Astrocyte (in vitro differentiated cells and primary cell): ENCODE measurements at places on chromosomes 11 and 22. TPM values are rescaled to one million over a fixed set of nuclear protein-coding genes. Genes with fewer than 3 reads are reported as not detected.

DNA sequence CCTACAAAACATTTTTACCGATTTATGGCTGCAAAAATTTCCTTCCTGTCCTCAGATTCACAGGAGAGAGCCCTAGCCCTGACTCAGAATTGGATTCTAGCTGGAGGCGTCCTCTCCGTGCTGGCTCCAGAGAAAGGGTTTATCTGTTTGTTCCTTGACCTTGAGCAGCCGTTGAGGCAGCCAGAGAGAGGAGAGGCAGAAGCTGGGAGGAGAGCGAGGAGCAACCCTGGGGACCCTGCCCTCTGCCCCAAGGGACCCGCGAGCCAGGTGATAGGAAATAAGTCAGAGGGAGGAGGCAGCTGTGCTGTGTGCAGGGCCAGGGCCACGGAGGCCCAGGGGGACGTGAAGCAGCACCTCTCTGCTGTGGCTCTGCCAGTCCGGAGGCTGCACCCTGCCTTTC lies 75.6 kb downstream of the IGLL1 start:
- no peaks in the 10 kb centered on the region for H3K4me1 ChIP-seq
- H3K27me3 ChIP-seq = peaks cover 3% of the 10 kb centered on the region
- no peaks in the 10 kb centered on the region for H3K36me3 ChIP-seq
- no peak overlapping the region for H3K4me3 ChIP-seq

GRCh38 chr11:128310676-128311445 lies 276.5 kb downstream of the ETS1 start:
- no peaks in the 10 kb centered on the region for H3K4me1 ChIP-seq
- H3K27me3 ChIP-seq = no peaks in the 10 kb centered on the region
- DNase-seq = no peak
- H3K4me3 ChIP-seq = no peak overlapping the region
- H3K36me3 ChIP-seq = no peaks in the 10 kb centered on the region
- H3K27ac ChIP-seq = no peak overlapping the region

Gene MRPL48
- 23.8 and 24.6 TPM in 2 replicates for total RNA-seq

DNA sequence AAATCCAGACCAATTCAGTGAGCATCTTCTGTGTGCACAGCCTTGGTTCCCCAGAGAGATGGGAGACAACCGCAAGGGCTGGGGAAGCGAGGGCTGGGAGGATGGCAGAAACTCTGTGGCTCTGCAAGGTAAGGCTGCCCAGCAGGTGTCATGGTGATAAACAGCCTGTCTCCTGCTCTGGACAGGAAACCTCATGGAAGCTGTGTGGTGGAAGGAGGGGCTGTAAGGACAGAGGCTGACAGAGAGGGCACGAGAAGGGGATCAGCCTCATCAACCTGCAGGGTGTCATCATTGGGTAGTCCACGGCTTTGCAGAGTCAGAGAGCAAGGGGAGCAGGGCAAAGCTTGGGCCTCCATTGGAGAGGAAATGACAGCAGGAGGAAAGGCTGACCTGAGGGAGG lies 138.4 kb upstream of the CADM1 start:
- no peak overlapping the region for H3K27ac ChIP-seq
- no peak overlapping the region for H3K4me3 ChIP-seq
- no peaks in the 10 kb centered on the region for H3K4me1 ChIP-seq
- H3K36me3 ChIP-seq = no peaks in the 10 kb centered on the region
- DNase-seq = no peak

DNA sequence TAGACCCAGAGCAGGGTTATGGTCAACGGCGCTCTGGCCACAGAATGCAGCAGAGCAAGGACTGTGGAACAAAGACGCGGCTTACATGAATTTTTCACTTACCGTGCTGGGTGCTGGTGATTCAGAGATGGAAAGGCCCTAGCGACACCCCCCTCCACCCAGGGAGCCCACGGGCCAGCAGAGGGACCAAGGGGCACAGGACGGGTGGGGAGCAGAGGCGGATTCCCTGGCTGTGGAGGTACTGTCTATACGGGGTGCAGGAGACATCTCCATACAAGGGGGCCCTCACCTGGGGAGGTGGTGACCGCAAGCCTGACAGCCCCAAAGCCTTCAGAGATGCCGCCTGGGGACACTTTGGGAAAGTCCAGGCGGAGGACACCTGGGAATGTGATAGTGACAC lies 1.1 kb upstream of the SEPTIN5 start:
- no peak for DNase-seq
- no peak overlapping the region for H3K27ac ChIP-seq
- H3K4me3 ChIP-seq = no peak overlapping the region
- no peaks in the 10 kb centered on the region for H3K36me3 ChIP-seq

GRCh38 chr22:39873965-39874364 lies 19.6 kb downstream of the ENTHD1 start:
- no peak overlapping the region for H3K4me3 ChIP-seq
- peaks cover 2% of the 10 kb centered on the region for H3K27me3 ChIP-seq
- no peaks in the 10 kb centered on the region for H3K36me3 ChIP-seq
- H3K27ac ChIP-seq = no peak overlapping the region

DNA sequence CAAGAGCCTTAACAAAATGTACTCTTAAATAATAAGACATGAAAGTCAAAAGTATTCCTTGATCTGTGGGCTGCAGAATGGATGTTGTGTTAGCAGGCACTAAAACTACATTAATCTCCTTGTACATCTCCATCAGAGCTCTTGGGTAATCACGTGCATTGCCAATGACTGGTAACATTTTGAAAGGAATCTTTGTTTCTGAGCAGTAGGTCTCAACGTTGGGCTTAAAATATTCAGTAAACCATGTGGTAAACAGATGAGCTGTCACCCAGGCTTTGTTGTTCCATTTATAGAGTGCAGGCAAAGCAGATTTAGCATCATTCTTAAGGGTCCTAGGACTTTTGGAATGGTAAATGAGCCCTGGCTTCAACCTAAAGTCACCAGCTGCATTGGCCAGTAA lies 152.9 kb downstream of the PKNOX2 start:
- no peak for DNase-seq
- peaks cover 10% of the 10 kb centered on the region for H3K4me1 ChIP-seq
- H3K27ac ChIP-seq = no peak overlapping the region

DNA sequence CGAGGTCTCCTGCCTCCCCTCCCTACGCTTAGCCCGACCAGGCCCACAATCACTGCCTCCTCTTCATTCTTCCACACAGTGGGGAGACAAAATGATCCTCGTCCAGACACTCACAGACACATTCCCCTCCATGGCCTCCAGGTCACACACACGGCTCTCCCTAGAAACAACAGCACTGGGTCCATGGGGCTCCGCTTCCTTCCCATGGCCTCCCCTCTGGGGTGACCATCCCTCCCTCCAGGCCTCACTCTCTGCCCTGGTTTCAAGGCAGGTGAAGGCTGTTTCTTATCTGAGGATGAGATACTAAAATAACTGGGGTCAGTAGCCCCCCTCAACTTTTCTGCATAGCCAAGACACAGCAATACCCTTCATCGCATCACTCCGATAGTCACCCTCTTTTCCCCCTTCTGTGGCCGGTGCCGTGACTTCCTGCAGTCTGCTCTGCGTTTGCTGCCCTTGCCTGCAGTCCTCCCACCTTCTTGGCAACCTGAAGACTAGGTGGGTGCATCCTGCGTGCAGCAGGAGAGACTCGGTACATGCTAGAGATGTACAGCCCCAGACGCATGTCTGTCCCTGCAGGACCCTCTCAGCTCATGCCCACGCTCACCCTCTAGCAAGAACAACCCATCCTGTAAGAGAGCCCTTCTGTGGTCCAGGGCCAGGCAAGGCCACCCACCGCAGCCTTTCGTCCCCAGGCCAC lies 55.8 kb downstream of the CD6 start:
- H3K27ac ChIP-seq = no peak overlapping the region
- H3K27me3 ChIP-seq = peaks cover 11% of the 10 kb centered on the region
- no peak for DNase-seq
- no peaks in the 10 kb centered on the region for H3K4me1 ChIP-seq
